ENCODE measurements at places on chromosomes 3 and 15. TPM values are rescaled to one million over a fixed set of nuclear protein-coding genes. Genes with fewer than 3 reads are reported as not detected.

GRCh38 chr15:62506217-62506805 is 341.2 kb upstream of the C2CD4B start:
- H3K36me3 ChIP-seq, result no peaks in the 10 kb centered on the region
- H3K27ac ChIP-seq, result peak overlapping the region; percentile 43
- no peak overlapping the region for H3K4me3 ChIP-seq
- DNase-seq, result no peak
- H3K4me1 ChIP-seq, result no peaks in the 10 kb centered on the region
- no peaks in the 10 kb centered on the region for H3K27me3 ChIP-seq

DNA sequence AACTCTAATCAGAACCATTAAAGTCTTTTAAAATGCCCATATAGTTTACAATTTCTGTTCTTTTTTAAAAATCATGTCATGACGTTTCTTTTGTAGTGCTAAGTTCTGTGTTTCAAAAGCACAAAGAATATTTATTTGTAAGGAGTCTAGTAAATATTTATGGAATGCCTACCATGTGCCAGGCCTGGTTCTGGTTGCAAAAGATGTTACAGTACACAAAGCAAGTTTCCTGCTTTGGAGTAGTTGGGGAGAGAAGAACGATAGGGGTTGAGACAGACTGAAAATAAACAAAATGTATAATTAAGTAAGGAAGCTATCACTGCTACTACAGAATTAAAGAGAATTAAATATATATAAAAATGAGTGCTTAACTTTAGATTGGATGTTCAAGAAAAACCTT is 86.8 kb upstream of the CMSS1 start:
- H3K4me3 ChIP-seq, result no peak overlapping the region
- H3K27ac ChIP-seq, result no peak overlapping the region
- no peak for DNase-seq
- no peaks in the 10 kb centered on the region for H3K27me3 ChIP-seq

Gene GPR62
- 0.28 TPM for total RNA-seq

Gene TMEM158
- 85.3 TPM for total RNA-seq

Measured in uterus (tissue), 4 donors.